Foreskin keratinocyte (primary cell): ENCODE measurements at places on chromosomes 4 and X. TPM values are rescaled to one million over a fixed set of nuclear protein-coding genes. Genes with fewer than 3 reads are reported as not detected.
A peak's percentile ranks its signal among the peaks of the same experiment; 100 is the strongest.

RS1 gene
- polyA plus RNA-seq: not detected in 2 replicates

RBM47 gene
- polyA plus RNA-seq: 2.6 and 3.3 TPM in 2 replicates

GRCh38 chrX:5080791-5081190 is 1147.9 kb downstream of the NLGN4X start:
- no peak for DNase-seq

DNA sequence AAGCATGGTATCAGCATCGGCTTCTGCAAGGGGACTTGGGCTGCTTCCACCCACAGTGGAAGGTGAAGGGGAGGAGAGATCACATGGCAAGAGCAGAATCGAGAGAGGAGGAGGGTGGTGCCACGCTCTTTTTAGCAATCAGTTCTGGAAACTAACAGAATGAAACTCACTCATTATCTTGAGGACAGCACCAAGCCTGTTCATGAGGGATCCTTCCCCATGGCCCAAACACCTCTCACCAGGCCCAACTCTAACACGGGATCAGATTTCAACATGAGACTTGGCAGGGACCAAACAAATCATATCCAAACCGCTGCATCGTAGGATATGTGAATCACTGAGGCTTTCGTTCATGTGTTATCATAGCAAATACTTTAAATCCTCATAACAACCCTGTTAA is 125.5 kb downstream of the GPC3 start:
- peak; percentile 1 for DNase-seq

- peak; percentile 97 for DNase-seq
Observed at GRCh38 chr4:166435449-166435848, 562.4 kb downstream of the TLL1 start.

- DNase-seq: no peak
Observed at GRCh38 chr4:8122746-8123145, 35.9 kb downstream of the ABLIM2 start.

GRCh38 chr4:155914782-155915181 is 11.3 kb downstream of the TDO2 start:
- no peak for DNase-seq

DNA sequence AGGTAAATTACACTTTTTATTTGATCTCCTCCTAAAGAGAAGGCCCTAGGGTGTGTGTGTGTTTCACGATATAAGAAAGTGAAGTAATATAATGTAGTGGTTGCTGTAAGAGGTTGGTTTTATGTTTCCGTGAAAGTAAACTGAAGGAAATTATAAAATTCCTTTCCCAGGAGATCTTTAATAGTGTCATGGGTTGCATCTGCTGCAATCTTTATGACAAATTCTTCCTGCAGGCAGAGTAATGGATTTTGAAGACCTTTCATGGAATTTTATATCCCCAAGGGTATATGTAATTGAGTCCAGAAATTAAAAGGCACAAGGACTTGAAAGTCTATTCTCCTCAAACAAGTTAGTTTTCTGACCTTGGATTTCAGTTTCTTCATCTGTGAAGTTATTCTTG is 538.6 kb downstream of the ANKRD50 start:
- no peak for DNase-seq
